NCI-H1436 treated with DMSO at 0.1 percent for 48 hours (cell line): ENCODE measurements at places on chromosomes 7 and 10.

GRCh38 chr7:135685306-135686084 lies 23.2 kb downstream of the STMP1 start:
- no peak for DNase-seq

DNA sequence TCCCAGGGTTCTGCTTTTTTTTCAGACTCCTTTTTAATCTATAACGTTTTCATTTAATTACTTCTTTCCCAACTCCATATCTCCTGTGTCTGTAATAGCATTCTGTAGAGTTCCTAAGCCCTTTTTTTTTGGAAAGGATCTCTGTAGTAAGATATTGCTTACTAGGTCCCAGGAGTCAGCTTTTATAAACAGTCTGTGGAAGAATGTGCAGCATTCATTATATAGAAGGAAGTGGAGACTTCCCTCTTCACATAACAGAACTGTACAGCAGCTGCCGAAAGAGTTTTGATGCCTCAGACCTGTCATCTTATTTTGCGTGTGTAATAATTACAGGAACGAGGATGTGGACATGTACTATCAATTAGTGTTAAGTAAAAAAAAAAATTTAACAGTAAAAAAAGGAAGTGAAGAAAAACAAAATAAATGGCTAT lies 7.4 kb upstream of the STEAP4 start:
- DNase-seq, result no peak

DNA sequence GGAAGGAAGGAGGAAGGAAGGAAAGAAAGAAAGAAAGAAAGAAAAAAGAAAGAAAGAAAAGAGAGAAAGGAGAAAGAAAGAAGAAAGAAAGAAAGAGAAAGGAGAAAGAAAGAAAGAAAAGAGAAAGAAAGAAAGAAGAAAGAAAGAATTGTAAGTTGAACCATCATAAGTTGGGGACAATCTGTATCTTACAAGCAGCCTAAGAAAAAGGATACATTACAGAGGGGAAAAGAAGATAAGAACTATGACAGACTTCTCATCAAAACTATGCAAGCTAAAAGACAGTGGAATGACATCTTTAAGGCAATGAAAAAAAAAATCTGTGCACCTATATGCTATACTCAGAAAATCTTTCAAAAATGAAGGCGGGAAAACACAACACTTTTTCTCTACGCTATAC lies 50.3 kb upstream of the SP4 start:
- DNase-seq, result no peak

GRCh38 chr7:45581271-45581780 lies 7.2 kb downstream of the ADCY1 start:
- no peak for DNase-seq

GRCh38 chr7:66693331-66693730 lies 47.2 kb upstream of the RABGEF1 start:
- no peak for DNase-seq
